ENCODE measurements at places on chromosomes 4 and X.

- DNase-seq: no peak
Observed at GRCh38 chr4:120636120-120636630, 286.4 kb downstream of the PRDM5 start.

DNA sequence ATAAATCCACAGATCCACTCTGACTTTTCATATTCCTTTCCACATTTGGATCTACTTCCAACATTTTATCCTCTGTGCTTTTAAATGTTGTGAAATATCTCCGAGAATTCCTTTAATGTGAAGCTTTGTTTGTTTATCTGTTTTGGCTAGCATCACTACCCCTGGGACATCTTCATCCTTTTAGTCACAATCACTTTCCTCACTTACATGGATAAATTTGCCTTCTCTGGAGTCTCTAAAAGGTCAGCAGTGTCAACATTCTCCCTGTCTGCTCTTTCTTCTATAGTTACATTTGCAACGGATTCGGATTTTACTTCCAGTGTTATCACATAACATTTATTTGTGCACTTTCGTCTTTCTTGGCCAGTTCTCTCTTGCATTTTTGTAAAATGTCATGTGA lies 34.2 kb upstream of the LRAT start:
- no peak for DNase-seq

DNA sequence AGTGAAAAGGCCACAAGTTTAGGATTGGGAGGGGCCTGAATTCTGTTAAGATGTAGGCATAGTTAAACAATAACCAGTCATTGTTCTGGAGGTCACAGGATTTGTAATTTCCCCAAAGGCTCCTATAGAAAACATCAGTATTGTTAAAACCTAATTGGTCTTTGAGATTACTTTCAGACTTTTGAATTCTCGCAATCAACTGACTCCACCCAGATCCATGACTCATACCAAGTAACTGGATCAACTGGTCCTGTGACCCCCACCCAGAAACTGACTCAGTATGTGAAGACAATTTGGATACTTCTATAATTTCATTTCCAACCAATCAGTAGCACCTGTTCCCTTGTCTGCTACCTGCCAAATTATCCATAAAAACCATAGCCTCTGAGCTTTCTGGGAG lies 28.4 kb downstream of the MAGEB16 start:
- DNase-seq: no peak

GRCh38 chr4:182901337-182901736 lies 15.8 kb downstream of the DCTD start:
- DNase-seq: no peak

DNA sequence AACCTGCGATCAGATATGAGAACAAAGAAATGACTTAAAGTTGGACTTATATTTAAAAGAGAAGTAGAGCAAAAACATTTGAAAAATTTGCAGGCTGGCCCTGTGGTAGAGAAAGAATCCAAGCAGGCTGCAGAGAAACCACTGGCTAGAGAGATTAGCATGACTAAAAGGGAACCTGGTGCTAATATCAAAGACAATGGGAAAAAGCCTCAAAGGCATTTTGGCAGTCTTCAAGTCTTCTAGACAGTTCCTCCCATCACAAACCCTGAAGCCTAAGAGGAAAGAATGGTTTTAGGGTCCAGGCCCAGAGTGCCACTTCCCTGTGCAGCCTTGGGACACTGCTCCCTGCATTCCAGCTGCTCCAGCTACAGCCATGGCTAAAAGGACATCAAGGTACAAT lies 33.4 kb downstream of the KCTD8 start:
- DNase-seq: no peak

Data from activated naive CD4-positive, alpha-beta T cell treated with anti-CD3 and anti-CD28 coated beads for 36 hours (primary cell).